Stimulated activated CD4-positive, alpha-beta T cell treated with anti-CD3 and anti-CD28 coated beads, Interleukin-12 subunit alpha, Interleukin-12 subunit beta, amount 100 ng/mL, for 48 hours (primary cell): ENCODE measurements at places on chromosomes 2 and 18.
A peak's percentile ranks its signal among the peaks of the same experiment; 100 is the strongest.

GRCh38 chr2:24830351-24830750, 37.1 kb downstream of the CENPO start:
- no peak for DNase-seq

DNA sequence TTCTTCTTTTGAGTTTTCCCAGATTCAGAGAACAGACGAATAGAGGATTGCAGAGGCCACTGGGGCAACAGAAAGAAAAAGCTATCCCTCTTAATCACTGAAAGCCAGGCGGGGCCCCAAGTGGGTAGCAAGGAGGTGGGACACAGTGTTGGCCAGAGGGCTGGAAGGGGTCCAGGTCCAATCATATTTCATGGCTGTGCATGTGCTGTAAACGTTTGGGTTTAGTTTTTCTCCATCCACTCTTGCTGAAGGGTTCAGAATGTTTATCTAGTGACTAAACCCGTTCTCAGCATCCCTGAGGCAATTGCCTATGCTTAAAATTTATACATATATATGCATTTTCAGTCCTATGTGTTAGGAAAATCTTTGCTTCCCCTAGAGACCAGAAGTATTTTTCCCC, 99.4 kb upstream of the EPHA4 start:
- no peak for DNase-seq

DNA sequence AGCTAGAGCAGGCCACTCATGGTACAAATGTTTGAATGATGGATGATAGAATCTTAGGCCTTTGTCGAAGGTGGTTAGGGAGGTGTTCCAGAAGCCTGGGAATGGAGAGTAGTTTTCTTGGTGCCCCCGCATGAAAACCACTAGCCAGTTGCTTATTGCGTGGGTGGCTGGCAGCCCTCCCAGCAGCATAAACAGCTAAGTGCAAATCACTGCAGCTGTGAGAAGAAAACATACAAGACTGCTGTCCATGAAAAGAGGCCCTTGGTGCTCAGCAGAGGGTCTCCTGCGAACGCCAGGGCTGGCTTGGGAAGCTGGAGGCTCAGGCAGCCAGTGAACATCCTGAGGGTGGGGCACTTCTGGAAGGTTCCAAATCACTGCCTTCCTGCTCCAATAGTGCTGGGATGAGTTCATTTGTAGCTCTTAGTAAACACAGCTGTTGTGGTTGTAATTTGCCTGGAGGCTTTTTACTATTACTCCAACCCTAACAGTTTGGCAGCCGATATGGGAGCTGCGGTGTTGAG, 118.8 kb downstream of the MGAT5 start:
- DNase-seq: no peak

GRCh38 chr2:96811917-96812316, 4.2 kb upstream of the CNNM3 start:
- DNase-seq: no peak

- peak; percentile 47 for DNase-seq
Measured at GRCh38 chr2:161161074-161161706, 962 bp downstream of the TANK start.

DNA sequence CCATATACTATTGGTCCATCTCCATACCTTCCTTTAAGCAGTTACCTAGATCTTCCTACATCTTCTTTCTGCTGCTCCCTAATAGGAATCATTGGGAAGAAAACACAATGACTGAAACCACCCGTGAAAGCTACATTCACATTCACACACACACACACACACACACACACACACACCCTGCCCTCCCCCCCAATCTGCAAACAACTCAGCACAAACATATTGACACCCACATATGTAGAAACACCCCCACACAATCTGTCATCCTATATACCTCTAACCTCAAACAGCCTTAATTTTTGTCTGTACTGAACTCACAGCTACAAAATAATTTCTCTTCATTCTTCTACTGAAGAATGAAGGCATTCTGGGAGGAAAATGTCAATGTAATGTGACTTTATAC, 63.8 kb downstream of the KLF7 start:
- no peak for DNase-seq

- DNase-seq: no peak
Measured at GRCh38 chr2:64996871-64997307, 7.7 kb downstream of the SLC1A4 start.
